ENCODE measurements at places on chromosomes 5 and 9.

DNA sequence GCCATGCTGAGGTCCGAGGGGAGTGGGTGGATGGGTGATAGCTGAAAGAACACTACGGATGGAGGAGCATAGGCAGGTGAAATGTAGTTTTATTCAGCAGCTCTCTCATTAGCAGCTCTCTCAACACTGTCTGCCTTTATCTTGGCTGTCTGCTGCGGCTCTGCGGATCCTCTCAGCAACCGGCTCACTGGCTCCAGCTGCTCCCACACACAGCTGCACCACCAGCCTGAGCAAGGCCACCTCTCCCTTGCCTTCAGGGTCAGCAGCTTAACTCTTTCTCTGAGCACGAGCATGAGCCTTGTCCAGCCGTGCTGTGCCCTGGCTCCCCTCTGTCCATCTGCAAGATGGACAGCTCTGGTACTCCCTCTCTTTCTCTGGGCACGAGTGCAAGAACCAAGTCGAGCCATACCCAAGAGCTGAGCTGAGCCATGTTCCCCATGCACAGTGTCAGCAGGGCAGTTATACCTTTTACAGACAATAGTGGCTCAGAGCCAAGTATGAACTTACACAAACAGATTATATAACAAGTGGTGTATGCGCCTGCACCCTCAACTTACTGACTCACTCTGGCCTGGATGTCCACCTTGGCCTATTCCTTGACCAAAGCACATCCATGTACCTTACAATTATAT is 108.5 kb downstream of the MACIR start:
- DNase-seq: no peak

GRCh38 chr5:175896301-175897040 is 25.1 kb downstream of the CPLX2 start:
- DNase-seq: no peak

GRCh38 chr5:163165277-163165676 is 272.1 kb upstream of the CCNG1 start:
- no peak for DNase-seq

GRCh38 chr9:113612828-113613227 is 149.3 kb downstream of the RGS3 start:
- no peak for DNase-seq

DNA sequence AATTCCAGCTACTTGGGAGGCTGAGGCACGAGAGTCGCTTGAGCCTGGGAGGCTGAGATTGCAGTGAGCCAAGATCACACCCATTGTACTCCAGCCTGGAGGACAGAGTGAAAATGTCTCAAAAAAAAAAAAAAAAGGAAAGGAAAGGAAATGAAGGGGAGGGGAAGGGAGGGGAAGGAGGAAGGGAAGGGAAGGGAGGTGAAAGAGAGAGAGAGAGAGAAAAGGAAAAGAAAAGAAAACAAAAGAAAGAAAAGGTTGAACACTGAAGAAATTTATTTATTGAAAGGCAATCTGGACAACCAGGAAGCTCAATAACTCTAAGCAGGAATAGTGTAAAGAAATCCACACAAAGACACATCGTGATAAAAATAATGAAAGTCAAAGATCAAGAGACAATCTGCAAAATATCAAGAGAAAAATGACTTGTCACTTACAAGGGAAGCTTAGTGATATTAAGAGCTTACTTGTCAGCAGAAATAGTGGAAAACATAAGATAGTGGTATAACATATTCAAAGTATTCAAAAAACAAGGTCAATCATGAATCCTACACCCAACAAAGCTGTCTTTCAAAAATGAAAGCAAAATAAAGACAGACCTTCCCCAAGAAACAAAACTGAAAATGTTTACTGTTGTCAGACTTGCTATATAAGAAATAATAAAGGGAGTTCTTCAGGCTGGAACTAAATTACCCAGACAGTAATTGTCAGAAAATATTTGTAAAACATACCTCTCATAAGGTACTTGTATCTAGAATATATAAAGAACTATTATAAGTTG is 10.9 kb upstream of the RIMOC1 start:
- DNase-seq: no peak

DNA sequence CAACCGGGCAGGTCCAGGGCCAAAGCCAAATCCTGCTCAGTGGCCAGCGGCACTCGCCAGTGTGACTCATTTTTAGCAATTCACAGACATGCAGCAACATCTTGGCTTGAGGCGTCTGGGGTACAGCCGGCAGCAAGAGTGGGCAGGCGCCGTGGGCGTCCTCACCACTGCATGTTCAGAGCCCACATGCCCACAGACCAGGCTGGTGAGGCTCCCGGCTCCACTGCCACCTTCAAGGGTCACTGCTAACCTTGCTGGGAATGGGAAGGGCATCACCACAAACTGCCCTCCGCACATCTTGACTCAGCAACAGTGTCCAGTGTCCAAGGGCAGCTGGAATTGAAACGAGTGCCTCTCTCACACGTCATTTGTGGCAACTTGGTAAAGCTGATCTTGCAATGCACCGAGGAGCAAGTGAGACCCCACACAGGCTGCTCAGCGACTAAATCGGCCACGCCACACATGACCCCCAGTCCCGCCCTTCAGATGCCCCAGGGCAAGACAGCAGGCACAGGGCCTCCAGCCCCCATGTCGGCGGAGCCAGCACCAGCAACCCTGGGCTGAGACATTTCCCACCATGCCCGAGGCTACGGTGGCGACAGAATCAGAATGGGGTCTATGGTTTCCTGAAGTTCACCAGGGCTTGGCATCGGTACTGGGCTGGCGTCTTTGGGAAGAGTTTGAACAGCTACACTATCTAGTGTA is 140.3 kb downstream of the ROR2 start:
- DNase-seq: no peak

GRCh38 chr5:157613385-157614245 is 38.0 kb upstream of the ADAM19 start:
- DNase-seq: no peak

- no peak for DNase-seq
These were observed 21.8 kb upstream of the ORM1 start for GRCh38 chr9:114300846-114301797.

GRCh38 chr5:14545862-14546261 is 35.7 kb upstream of the OTULINL start:
- DNase-seq: no peak

GRCh38 chr5:100731768-100732167 is 171.3 kb downstream of the ST8SIA4 start:
- DNase-seq: no peak

- DNase-seq: no peak
These were observed 154.3 kb upstream of the TBC1D2 start for GRCh38 chr9:98409719-98410118.

DNA sequence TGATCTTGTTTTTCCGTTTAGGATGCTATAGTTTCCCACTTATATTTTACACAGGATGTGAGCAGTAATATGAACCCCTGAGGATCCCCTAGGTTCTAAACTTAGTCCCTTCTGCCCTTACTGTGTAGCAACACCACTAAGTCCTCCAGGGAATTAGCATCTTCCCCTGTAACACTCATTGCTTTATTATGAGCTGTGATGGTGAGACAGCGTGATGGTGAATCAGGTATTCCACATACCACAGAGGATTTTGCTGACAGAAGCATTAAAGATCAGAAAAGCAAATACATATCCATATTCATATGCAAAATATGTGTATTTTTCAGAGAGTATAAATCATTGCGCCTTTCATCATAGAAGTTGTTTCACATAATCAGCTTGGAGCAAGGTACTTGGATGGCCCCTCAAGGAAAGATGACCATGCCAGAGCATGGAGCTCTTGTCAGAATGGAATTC is 317.0 kb downstream of the ICE1 start:
- DNase-seq: no peak

DNA sequence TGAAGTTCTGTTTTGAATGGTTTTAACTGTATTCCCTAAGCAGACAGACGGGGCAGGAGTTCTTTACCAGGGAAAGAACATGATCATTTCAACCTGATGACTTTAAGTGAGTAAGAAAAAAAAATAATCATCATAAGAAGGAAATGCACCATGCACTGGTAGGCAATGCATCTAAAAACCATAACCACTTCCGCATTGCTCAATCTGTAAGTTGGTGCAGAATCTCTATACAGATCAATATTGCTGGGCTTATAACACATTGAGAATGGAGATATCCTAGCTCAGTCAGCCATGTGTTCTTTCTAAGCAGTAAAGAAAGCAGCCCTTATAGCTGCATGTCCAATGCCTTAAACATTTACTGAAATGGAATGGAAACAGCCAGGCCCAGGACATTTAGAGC is 407.1 kb upstream of the DMAC1 start:
- DNase-seq: no peak
